ENCODE measurements at places on chromosomes 7 and 10.

DNA sequence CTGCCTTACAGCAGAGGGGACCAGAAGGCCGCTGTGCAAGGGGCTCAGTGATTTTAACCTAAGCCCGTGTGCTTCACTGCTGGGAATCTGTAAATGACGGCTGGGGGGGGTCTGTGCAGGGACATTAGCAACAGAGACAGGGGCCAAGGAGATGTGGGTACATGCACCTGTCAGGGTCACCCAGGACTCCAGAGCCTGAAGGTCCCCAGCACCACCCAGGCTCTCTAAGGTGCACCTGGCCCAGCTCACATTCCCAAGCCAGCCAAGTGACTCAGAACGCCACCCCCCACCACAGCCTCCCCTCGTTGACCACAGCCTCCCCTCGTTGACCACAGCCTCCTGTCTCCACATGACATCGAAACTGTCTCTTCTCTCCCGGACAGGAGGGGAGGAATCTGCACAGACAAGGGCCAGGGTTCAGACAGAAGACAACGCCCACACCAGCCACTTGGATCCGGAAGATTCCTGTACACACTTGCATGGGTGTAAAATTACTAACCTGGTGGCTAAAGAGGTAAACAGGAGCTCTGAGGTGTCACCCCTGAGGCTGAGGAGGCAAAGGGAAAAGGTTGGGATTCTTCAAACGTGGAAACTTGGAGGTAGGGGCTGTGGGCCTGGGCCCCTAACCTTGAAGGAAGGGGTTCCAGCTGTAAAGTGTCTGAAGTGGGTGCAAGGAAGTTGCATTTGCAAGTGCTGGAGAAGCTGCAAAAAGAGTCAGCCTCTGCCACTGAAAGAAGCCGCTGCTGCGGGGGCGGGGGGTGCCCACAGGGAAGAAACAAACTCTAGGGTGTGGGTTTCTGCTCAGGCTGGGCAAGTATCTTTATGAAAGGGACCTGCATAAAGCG, 27.0 kb downstream of the CALML3 start:
- no peak for DNase-seq

DNA sequence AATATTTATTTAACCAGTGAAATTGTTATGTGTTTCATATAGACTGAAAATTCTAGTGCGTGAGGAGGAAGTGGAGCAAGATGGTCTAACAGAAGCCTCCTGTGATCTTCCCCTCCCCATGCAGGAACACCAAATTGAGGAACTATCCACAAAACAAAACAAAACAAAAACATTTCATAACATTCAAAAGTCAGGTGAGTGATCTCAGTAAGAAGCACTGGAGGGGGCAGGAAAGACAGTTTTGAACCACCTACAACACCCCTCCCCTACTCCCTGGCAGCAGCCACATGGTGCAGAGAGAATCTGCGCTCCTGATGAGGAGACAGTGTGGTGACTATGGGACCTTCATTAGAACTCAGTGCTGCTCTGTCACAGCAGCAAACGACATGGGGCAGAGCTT, 221.9 kb upstream of the SEMA3C start:
- no peak for DNase-seq

DNA sequence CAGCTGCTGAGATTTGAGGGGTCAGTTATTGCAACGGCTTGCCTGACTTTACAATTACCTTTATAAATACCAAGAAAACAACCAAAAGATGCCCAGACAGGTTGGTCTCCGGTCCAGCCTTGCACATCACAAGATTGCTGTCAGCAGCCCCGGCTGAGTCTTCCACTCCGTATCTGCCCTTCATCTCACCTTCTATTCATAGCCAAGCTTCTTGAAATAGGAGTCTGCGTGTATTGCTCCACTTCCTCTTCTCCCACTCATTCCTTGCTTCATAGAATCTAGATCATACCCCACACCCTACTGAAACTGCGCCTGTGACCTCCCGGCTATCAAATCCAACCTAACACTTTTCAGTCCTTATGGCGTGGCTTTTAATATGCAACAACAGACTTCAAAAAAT, 31.1 kb upstream of the USP6NL start:
- no peak for DNase-seq

GRCh38 chr7:24290004-24290641, 6.1 kb downstream of the NPY start:
- DNase-seq, result peak; percentile 10

DNA sequence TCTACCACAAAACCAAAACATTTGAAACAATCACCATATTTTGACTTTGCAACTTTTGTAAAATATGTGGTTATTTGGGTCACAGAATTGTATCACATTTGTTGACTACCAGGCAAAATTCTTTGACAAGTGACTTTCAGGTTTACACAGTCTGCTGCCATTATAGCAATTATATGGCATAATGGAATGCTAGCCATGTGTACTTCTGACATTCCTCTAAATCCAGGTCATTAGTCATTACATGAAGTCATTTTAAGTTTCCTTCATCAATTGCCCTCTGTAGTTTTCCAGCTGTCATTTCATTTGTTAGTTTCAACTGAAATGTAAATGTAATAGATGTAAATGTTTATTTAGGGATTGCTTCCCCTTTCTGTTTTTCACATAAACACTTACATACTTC, 137.5 kb downstream of the IMMP2L start:
- DNase-seq, result peak; percentile 40

DNA sequence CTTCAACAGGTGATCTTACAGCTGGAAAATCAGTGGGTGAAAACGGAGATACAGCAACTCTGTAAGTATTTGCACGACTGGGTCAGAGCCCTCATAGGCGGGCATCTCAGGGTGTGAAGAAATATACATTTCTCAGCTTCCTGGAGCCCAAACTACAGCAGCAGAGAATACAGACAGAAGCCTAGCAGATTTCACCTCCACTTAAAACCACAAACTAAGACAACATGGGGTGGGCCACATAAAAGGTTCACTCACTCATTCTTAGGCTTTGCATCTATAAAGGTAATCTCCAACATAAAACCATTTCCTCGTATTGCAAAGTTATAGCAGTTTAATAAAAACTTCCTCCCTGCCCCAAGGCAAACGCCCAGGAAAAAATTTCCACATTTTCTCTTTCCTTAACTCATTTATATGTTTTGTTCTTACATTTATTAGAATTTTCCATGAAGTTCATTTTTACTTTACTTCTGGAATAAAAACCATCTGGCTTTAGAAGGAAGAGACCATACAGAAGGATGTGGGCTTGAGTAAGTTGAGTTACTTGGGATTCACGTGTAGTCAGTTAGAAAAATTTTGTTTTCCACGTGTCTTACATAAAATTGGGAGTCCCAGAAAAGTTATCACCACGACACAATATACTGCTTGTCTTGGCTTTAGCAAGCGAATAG, 327.1 kb downstream of the FRMD4A start:
- no peak for DNase-seq

GRCh38 chr10:25023278-25023677, 6.9 kb downstream of the THNSL1 start:
- no peak for DNase-seq

GRCh38 chr7:84043661-84044191, 150.9 kb downstream of the SEMA3A start:
- no peak for DNase-seq

- DNase-seq, result peak; percentile 37
These were observed 42.2 kb upstream of the LAMB1 start for GRCh38 chr7:108045154-108045553.

- DNase-seq, result no peak
These were observed 52.5 kb downstream of the KLRG2 start for GRCh38 chr7:139431010-139431409.

- no peak for DNase-seq
These were observed 751.1 kb downstream of the GRM8 start for GRCh38 chr7:126501617-126502016.

- DNase-seq, result peak; percentile 37
These were observed 135.3 kb upstream of the MEOX2 start for GRCh38 chr7:15821484-15822427.

GRCh38 chr10:16777473-16778370, 39.5 kb downstream of the RSU1 start:
- peak; percentile 66 for DNase-seq

DNA sequence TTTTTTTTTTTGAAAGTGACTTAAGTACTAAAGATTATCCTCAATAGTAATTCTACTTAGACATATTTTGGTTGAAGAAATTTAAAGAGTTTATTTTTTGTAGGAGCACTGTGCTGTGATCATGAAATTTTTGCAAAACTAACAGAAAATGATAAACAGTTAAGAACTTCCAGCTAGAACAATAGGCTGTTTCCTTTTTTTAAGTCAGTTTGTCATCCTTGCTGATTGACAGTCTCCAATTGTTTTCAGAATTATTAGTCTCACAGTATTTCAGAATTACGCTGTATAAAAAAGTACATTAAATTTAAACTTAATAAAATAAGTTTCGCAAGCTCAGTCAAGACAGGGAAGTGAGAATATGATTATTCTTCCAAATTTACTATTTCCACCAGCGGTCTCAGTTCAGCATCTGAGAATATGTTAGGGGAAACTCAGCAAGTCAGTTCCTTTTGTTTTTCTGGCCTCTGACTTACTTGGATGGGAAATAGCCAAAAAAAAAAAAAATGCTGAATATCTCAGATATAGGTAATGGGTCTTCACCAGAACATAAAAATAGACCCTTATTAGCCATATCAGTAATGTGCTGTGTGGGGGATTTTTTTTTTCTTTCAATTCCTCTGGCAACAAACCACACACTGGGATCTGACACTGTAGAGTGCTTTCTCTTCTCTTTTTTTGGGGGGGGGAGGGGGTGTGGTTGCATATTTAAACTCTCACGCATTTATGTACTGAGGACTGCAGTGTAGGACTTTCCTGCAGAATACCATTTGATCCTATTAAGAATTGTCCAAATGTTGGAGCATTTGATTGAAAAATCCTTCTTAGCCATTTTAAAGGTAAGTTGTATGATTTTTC, at the start of gene CD36:
CD36 (plus strand) TSS at position 732 of the 855 bp plus-strand sequence. CDS start 8,099 bp downstream, outside the sequence.
- DNase-seq, result no peak

DNA sequence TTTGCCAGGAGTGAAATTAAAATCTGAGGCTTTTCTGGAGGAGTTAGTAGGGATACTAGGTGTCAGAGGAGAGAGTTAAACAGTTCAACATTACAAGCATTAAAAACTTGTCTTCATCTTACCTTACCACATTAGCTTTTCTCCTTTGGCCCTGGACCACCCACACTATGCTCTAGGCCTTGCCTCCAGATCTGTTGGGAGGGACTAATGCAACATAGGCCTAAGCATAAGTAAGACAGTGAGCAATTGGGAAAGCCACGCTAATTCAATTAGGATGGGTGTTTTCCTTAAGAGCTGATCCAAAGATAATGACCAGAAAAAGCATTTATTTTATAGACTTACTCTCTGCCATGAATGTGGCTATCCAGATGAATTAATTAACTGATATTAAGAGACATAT, 158.9 kb downstream of the ELMO1 start:
- no peak for DNase-seq

DNA sequence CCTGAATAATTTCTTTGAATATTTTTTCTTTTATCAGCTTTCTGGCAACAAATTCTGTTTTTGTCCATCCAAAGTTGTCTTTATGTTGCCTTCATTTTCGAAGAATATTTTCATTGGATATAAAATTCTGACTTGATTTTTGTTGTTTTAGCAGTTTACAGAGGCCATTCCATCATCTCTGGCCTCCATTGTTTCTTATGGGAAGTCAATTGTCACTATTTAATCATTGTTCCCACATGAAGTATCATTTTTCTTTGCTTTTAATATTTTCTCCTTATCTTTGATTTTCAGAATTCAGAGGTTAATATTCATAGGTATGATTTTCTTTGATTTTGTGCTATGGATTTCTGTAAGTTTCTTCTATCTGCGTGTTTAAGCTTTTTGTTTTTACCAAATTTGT, 512.6 kb downstream of the LRMDA start:
- DNase-seq, result no peak

GRCh38 chr7:131554880-131555516, 1.4 kb downstream of the PODXL start:
- DNase-seq, result no peak

DNA sequence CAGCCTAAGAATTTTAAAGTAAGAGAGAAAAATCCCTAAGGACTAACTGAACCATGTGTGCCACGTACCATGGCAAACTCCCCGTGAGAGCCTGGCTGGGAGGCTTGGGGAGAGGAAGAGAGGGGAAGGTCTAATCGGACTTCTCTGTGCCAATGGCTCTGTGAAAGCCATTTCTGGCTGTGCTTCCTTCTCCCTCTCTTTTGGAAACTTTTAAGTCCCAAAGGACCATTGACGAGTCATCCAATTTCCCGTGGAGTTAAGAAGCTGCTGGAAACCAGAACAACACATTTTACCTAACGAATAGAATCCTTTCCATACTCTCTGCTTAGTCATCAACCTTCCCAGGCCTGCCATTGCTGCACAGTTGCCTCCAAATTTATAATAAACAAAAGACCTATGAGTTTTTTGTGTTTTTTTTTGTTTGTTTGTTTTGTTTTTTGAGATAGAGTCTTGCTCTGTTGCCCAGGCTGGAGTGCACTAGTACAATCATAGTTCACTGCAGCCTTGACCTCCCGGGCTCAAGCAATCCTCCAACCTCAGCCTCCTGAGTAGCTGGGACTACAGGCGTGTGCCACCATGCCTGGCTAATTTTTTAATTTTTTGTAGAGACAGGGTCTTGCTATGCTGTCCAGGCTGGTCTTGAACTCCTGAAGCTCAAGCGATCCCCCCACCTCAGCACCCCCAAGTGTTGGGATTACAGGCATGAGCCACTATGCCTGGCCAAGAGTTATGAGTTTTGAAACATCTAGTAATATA, 13.2 kb downstream of the LAMB1 start:
- peak; percentile 29 for DNase-seq

GRCh38 chr10:73366381-73367298, 8.0 kb upstream of the CFAP70 start:
- no peak for DNase-seq

DNA sequence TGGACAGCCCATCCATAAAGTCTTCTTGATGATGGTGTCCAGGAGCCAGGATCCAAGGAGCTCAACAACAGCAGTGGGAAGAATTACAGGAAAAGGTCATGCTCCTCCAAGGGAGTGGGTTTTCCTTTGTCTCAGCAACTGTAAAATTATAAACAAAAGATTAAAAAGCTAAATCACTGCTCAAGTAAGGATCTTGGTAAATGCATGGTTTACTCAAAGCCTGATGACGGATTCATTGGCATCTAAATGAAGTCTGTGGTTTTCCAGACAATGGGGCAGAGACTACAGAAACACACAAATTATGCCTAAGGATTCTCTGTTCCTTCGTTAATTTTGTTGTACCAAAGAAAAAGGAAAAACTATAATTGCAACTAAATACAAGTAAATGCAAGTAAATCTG, 36.4 kb upstream of the DLX6 start:
- no peak for DNase-seq

- DNase-seq, result no peak
These were observed 65.3 kb upstream of the AQP1 start for GRCh38 chr7:30846378-30846777.
